AG09309 (cell line): ENCODE measurements at places on chromosomes 2 and 18.

- DNase-seq: peak; percentile 51
These were observed 35.1 kb upstream of the RASGRP3 start for GRCh38 chr2:33441235-33441810.

GRCh38 chr2:18777250-18777812 lies 188.0 kb upstream of the NT5C1B start:
- no peak for DNase-seq

- DNase-seq: no peak
These were observed 6.3 kb upstream of the PARD3B start for GRCh38 chr2:204539019-204539385.

- no peak for DNase-seq
These were observed 26.7 kb downstream of the CIB4 start for GRCh38 chr2:26614216-26615138.

GRCh38 chr2:126874961-126875360 lies 23.7 kb upstream of the TEX51 start:
- no peak for DNase-seq

DNA sequence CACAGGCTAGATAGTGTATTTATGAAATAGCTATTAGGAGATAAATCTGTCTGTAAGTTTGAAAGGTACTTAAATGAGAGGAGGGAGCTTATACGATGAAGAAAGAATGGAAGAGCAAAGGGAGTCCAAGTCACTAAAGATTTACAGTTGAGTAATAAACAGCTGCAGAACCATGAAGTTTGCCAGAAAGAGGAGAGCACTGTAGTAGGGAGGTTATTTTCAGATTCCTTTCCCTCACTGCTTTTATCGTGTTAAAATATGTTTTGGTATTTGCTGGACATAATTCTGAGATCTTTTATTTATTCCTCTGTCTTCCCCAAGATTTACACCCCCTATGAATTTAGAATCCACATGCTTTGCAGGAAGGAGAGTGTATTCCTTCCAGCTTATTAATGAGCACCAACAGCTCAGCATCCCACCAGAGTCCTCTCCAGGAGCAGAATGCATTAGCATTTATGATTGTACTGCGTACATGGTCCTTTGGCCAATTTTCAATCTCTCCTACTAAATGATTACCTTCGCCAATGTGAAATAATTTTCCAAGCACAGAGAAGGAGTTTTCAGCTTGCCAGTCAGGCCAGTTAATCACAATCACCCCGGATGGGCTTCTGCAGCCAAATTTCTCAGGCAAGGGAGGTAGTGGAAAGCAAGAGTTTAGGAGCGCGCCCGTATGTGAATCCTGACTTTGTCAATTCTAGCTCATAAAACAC lies 297.0 kb downstream of the NBAS start:
- DNase-seq: no peak

DNA sequence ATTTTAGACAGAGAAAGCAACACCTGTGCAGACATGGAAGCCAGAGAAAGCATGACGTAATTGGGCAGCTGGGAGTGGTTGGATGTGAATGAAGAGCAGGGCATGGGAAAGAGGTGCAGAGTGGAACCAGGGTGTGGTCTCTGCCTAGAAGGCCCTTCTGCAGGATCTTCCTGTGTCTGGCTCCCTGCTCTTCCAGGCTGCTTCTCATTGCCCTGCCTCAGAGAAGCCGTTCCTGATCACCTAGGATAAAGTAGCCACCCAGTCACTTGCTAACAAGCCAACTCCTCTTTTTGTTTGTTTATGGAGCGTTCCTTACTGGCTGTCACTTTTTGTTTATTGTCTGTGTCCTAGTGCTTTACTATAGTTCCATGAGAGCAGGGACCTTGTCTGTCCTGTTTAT lies 28.5 kb downstream of the GALNT1 start:
- DNase-seq: no peak

DNA sequence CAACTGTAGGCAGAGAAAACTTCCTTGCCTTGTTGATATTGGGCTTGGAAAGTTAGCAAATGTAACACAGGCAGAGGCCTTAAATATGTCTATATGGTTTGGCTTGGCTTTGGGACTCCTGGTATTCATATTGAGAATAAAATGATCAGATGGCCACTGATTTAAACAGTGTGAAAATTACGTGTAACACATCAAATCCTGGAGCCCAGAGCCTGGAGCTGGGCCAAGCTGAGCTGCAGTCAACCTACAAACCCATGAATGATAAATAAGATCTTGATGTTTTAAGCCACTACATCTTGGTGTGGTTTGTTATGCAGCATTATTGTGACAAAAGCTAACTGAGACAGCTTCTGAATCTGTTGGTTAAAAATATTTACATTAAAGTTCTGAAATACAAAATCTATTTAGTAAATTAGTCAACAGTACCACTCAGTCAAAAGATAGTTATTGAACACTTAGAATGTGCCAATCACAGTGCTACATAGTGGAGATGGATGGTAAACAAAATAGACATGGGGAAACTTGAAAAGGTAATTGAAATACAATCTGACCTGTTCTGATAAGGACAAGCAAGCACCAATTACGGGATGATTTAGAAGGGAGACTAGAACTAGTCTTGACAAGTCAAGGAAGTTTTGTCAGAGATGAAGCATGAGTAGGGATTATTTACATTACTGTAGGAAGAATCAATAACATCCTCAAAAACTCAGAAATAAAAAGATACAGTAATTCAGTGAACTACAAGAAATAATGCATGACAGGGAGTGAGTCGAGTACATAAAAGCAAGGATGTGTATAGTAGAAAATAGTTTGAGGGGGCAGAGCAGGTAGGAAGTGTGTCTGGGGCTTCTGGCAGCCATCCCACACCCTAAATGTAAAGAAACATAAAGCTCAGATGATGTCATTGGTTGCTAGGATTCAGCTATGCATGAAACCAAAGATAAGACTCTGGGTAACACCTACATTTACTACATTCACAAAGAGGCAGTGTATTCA lies 157.7 kb downstream of the HNMT start:
- DNase-seq: no peak

GRCh38 chr18:3683483-3683882 lies 233.5 kb downstream of the TGIF1 start:
- DNase-seq: no peak

DNA sequence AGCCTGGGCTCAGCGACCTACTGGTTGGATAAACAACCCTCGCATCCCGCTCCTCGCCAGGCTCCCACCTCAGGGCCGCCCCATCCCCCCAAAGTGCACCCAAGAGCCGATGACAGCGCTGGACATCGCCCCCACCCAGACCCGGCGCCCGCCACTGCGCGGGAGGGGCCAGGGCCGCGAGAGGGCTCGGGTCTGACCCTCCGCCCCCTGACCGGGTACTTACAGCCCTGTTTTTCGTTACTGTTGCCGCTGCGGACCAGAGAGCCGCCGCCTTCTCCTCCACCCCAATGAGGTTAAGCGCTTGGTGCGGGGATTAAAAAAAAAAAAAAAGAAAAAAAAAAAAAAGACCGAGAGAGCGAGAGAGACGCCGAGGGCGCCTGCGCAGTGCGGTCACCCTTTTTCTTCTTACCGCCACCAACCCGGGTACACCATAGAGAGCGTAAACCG lies at the start of gene CLASP1:
Gene CLASP1, minus strand, starts transcription at position 314 of the 447 bp plus-strand sequence. CDS start 43,567 bp downstream, outside the sequence.
- DNase-seq: no peak

DNA sequence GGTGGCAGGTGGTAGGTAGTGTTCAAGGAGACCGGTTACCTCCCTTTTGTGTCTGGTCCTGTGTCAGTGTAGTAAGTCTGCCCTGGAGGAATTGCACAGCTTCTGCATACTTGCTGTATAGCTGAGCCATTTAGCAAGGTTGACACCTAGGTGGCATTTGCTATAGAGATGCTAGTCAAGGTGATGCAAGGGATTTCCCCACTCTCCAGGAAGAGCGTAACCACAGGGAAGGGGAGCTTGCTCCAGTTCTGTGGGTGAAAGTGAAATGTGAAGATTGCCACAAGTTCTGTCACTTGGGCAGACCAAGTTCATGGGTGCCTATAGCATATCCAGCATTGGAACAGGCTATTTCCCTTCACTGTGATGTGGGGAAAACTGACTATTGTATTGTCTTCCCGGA lies 28.1 kb downstream of the NAT8 start:
- DNase-seq: no peak

DNA sequence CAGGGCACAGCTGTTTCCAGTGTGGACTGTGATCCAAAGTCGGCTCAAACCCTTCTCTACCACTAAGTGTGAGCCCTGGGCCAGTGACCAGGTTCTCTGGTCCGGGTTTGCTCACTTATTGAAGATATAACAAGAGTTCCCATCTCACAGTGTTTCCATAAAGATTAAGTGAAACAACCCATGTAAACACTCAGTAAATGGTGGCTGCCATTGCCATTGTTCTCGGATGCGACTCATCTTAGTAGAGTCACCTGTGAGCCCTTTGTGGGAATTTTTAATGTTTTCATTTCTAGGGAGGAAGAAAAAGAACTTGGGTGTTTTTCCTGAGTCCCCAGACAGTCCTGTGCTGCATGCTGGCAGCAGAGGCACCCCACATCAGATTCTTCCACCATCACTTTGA lies 53.4 kb downstream of the TPGS2 start:
- DNase-seq: no peak

DNA sequence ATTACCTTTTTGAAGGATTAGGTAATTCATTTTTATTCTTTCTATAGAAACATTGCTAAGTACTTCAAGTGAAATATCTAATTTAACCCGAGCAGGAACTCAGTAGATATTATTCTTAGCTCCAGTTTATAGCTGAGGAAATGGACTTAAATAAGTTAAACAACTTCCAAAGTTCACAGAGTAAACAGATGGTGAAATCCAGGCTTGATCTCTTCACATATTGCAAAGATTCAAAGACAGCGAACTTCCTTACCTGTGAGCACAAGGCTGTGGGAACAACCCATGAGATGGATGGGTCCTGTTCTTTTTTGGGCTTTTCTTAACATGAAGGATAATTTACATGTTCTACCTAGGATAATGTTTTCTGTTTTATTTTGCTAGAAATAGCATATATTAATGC lies 439.0 kb downstream of the IRS1 start:
- DNase-seq: no peak

- DNase-seq: no peak
These were observed 38.7 kb upstream of the CREB1 start for GRCh38 chr2:207491086-207491485.

DNA sequence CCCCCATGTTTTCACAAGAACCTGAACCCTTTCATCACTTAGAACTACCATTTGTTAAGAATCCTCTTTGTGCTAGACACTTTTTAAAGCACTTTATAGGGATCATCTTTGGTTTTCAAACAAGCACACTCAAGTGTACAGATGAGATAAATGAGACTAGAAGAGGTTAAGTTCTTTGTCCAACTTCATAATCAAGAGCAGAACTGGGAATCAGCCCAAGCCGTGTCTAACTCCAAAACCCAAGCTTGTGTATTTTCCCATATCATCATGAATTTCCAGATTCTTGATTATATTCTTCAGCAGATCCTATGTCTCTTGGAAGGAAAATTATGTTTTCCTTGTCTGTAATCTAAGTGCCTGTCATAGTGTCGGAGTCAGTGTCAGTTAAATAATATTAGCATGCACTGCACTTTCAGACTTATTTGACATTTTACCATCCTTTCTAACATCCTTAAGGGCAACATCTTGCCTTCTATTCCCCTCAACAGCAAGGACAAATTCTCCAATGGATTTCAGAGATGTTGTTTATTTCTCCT lies 123.0 kb upstream of the SETBP1 start:
- DNase-seq: no peak

DNA sequence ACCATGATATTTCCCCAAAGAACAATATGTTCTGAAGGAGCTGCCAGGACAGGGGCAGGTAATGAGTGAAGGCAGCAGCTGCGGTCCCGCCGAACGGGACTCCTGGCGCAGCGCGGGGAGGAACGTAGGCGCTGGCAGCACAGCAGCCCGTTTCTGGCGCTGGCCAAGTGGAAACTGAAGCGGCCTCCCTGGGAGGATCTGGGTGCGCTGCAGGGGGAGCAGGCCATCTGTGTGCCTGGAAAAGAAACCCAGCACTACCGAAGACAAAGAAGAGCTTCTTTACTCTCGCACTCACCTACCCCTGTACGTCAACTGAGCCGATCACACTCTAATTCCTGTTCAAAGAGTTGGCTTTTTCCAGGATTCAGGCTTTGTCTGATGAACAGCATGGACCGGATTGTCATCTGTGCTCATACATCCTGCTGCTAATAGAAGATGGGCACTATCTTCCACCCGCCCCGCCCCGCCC lies 11.8 kb downstream of the G6PC2 start:
- no peak for DNase-seq

DNA sequence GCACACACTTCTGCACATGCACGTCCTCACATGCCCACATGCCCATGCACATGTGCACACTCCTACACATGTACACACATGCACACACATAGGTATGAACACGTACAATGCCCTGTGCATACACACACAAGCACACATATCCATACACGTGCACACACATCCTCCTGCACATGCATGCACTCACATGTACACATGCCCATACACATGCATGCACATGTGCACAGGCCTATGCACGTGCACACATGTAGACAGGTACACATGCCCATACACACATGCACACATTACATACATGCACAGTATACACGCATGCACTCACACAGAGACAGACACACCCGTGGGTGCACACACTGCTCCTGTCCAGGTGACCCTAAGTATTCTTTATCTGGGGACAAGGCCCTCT lies 34.3 kb downstream of the GPC1 start:
- no peak for DNase-seq

- DNase-seq: no peak
These were observed 2.9 kb upstream of the DPYSL5 start for GRCh38 chr2:26845021-26845420.

- DNase-seq: no peak
These were observed 240.7 kb upstream of the DPP10 start for GRCh38 chr2:114201781-114202180.

DNA sequence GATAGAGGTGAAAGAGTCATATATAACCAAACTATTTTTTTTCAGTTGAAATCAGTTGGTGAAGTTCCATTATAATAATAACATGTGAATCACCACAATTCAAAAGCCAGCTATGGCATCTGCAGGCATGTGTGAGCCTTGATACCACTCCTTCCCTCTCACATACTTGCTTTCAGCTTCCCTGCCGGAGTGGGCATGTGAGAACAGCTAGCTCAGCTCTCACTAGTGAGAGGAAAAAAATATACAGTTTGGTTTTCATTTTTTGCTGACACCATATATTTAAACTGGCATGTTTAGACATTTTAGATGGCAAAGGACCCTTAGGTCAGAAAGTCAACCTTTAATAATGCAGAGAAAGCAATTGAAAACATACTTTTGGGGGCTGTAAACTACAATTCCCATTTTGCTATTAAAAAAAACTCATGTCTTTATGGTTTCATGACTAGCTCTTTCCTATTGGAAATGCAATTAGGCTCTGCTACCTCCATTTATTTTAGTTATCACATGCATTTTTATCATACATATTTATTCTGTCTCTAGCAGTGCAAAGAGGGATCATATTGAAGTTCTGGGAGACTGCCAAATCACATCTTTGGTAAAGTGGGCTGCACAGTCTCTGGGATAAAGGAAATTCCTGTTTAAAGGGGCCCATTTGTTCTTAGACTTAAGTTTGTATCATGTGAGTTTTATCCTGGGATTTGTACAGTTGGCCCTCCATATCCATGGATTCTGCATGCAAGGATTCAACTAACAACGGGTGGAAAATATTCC lies 33.2 kb upstream of the SLC40A1 start:
- DNase-seq: no peak

GRCh38 chr18:49520661-49521145 lies 33.7 kb upstream of the C18orf32 start:
- DNase-seq: peak; percentile 1
